ENCODE measurements at places on chromosomes 7 and 10. TPM values are rescaled to one million over a fixed set of nuclear protein-coding genes. Genes with fewer than 3 reads are reported as not detected.

The VPS41 gene
- total RNA-seq, result 116 TPM

DNA sequence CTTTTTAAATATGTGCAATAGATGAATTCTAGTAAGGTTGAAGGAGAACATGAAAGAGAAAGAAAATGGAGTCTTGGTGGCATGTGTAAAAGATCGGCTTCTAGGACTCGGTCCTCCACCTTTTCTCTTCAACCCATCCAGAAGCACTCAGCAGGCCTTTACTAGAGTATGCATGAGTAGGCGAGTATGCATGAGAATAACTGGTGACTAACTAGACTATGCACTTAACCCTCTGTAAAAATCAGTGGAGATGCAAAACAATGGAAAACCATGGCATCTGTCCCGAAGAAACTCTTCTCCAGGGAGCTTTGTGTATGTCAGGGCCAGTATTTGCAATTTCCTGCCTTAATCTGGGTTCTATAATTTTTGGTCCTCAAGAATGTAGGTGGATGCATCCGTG, 40.0 kb upstream of the GRB10 start:
- no peak for DNase-seq

- no peak for DNase-seq
These were observed 439 bp downstream of the RBP4 start for GRCh38 chr10:93600446-93601145.

DNA sequence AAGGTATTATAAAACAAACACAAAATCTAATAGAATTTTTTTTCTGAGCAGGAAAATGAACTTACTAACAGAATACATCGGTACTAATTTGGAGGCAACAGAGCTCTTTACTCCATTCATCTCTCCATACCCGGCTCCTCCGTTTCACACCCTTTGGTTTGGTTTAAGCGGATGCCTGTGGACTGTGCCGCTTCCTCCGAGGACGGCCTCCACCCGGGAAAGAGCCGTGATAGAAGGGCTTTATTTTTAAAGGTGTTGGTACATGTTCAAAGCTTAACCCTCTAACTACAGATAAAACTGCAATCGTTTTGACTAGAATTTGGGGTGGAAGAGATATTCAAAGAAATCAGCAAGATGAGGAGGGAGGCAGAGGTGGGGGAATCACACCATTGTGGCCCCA, 1.9 kb downstream of the VIPR2 start:
- no peak for DNase-seq
